ENCODE measurements at places on chromosomes 16 and 17.
A peak's percentile ranks its signal among the peaks of the same experiment; 100 is the strongest.

- DNase-seq: no peak
Measured at GRCh38 chr17:19249681-19250080, 12.5 kb downstream of the EPN2 start.

- DNase-seq: no peak
Measured at GRCh38 chr16:47777220-47777619, 316.1 kb downstream of the PHKB start.

GRCh38 chr16:11360641-11361373 is 15.5 kb downstream of the RMI2 start:
- DNase-seq: no peak

GRCh38 chr17:70327279-70327678 is 157.9 kb downstream of the KCNJ2 start:
- no peak for DNase-seq

DNA sequence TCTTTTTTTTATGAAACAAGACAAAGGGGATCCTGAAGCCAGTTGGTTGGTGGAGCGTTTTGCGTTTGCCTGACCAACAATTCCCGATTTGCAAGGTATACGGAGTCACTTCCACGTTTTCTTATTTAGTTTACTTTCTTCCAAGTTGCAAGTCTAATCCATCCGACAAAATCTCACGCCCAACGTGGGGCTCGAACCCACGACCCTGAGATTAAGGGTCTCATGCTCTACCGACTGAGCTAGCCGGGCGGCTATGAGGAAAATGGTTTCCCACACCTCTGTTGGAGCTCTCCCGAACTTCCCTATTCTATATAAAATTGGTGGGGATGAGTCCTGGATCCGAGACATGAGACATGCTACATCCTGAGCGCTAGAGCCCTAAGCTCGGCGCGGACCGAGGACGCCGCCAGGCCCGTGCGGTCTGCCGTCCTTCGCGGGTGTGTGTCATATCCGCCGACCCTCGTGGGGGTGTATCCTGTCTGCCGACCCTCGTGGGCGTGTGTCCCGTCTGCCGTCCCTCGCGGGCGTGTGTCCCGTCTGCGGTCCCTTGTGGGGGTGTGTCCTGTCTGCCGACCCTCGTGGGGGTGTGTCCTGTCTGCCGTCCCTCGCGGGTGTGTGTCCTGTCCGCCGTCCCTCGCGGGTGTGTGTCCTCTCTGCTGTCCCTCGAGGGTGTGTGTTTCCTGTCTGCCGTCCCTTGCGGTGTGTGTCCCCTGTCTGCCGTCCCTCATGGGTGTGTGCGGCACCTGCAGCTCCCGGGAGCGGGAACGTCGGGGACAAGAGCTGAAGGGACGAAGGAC is 22.6 kb downstream of the ZNF213 start:
- peak; percentile 30 for DNase-seq

GRCh38 chr17:39899215-39899614 is 19.2 kb downstream of the GSDMB start:
- DNase-seq: no peak

GRCh38 chr16:10558305-10558704 is 22.1 kb downstream of the EMP2 start:
- no peak for DNase-seq

DNA sequence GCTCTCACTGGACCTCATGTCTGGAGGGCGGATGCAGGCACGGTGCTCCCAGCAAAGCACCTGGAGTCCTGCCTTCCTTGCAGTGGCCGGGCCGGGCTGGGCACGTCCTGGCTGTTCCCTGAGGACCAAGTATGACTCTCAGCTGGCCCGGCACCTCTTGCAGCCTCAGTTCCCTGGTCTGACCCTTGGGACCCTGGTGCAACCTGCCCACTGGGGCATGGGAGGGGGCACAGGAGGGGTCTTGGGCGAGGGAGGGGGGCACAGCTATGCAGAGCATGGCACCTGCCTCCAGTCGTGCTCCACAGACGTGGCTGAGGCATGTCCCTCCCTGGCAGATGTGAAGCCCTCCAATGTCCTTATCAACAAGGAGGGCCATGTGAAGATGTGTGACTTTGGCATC is 19.6 kb downstream of the MAP2K3 start:
- no peak for DNase-seq

DNA sequence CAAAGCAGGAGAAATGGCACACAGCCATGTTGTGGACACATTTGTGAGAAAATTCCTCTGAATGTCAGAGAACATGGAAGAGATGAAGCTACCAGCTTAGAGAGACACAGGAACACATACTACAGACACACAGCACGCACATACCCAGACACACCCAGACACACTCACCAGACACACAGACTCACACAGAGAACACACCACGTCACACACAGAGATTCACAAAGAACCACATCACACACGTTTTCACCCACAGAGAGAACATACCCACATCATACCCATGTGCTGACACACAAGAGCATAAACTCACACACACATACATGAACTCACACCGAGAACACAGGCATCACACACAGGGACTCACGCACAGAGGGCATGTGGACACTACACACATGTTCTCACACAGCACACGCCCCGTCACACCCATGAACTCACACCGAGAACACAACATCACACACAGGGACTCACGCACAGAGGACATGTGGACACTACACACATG is 124.9 kb downstream of the METRNL start:
- DNase-seq: no peak

GRCh38 chr17:66720027-66720426 is 114.9 kb upstream of the CACNG5 start:
- DNase-seq: no peak

DNA sequence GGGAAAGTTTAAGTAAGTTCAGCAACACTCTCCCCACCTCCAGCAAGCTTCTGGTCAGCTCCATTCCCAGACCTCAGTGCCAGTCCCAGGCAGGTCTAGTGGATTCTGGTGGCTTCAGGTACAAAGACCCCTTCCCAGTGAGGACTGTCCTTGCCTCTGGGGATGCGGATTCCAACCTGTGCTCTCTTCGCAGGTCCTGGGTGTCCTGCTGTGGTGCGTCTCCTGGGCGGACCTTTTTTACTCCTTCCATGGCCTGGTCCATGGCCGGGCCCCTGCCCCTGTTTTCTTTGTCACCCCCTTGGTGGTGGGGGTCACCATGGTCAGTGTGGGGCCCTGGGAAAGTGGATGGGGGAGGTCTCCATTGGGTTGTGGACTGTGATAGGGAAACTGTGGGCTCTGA is 21.8 kb downstream of the ABCC3 start:
- DNase-seq: no peak

DNA sequence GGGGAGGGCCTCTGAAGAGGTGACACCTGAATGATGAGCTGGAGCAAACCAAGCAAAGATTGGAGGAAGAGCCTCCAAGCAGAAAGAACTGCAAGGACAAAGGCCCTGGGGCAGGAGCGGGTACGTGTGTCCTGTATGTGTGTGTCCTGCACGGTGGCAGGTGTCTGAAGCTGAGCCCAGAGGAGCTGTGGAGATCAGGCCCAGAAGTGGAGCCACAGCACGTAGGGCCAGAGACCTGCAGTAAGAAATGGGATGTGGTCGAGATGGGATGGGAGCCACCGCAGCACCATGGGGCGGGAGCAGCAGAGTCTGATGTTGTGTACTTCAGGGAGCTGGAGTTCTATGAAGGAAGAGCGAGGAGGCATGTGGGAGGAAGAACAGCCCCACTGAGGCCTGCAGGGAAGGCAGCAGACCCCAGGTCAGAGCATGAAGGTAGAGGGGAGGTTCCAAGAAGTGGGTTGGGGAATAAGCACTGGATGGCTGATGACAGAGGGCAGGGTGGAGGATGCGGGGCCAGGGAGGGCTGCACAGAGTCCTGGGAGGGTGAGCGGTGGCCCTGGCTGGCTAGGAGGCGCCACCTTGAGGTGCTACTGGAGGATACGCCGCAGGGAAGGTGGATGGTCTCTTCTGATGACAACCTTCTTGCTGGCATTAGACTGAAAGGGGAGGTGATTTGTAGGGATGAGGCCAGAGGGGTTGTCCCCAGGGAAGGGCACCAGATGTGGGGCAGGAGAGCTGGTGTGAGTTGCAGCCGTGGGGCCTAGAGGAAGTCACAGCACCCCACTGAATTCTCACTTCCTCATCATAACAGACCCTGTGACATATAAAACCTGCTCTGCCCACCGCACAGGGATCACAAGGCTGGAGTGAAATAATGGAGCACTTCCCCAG is 10.6 kb upstream of the CETP start:
- peak; percentile 27 for DNase-seq

- no peak for DNase-seq
Measured at GRCh38 chr16:81937305-81938038, 73.8 kb downstream of the SDR42E1 start.

DNA sequence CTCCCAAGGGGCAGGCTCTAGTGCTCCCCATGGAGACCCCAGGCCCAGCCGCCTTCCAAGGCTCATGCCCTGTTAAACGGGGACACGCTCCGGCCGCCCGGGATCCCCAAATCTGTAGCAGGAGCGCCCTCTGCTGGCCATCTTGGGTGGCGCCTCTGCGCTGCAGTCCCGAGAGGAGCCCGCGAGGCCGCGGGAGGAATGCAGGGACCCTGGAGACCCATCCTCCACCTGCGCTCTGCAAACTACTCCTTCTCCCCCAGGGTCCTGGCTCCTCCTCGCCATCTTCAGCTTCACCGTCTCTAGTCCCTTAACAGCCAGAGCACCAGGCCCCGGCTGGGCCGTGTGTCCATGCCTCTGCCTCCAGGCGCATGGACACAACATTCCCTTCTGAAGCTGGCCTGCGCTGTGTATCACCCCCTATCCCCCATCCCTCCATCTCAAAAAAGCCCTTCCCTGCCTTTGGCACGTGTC is 23.6 kb upstream of the KRT17 start:
- DNase-seq: peak; percentile 80

DNA sequence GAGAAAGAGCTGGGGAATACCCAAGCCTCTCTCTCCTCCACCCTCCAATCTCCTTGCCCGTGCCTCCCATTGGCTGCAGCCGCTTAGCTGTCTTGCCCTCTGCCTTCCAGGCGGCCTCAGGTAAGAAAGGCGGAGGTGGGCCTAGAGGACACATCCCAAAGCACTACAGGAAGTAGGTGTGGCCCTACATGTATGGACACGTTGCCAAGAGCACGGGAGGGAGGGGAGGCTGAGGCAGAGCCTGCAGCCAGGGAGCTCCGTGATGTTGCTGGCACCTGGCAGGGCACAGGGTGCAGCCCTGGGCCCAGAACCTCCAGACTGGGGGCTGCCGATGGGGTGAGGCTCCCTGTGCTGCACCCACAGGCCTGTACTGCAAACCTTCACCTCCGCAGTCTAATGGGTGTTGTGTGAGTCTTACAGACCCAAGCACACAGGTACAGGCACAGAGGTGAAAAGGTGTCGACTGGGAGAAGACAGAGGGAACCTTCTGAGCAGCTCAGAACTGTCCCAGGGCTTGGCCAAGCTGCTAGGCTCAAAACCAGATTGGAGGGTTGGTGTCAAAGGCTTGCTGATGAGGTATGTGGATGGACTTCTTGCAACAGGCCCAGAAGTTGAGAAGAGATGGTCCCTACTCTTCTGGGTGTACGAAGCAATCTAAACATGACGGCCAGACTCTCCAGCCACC is 23.5 kb upstream of the FOXK2 start:
- DNase-seq: no peak

GRCh38 chr16:84449156-84450140 is 55.0 kb downstream of the MEAK7 start:
- no peak for DNase-seq

- no peak for DNase-seq
Measured at GRCh38 chr16:81560979-81561657, 116.5 kb downstream of the CMIP start.

- no peak for DNase-seq
Measured at GRCh38 chr17:76995387-76996105, 127.3 kb downstream of the MGAT5B start.

DNA sequence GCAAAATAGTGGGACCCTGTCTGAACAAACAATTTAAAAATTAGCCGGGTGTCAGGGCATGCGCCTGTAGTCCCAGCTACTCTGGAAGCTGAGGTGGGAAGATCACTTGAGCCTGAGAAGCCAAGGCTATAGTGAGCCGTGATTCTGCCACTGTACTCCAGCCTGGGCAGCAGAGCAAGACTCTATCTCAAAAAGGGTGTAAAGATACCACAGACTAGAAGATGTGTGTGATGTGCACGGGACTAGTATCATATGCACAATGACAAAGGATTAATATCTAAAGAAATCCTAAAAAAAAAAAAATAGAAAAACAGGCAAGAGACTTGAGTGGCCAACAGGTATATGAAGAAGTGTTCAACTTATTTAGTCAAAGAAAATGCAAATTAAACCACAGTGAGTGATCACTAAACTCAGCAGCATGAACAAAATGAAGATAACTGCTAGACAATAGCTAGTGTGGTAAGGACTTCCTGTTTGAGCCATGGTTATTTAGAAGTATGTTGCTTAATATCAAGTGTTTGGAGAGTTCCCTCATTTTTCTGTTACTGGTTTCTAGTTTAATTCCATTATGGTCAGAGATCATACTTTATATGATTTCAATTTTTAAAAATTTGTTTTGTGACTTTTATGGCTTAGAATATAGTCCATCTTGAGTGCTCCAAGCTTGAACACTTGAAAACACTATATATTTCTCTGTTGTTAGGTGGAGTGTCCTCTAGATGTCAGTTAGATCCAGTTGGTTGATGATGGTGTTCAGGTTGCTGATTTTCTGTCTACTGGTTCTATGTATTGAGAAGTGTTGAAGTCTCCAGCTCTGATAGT is 14.7 kb upstream of the SLX4 start:
- no peak for DNase-seq

DNA sequence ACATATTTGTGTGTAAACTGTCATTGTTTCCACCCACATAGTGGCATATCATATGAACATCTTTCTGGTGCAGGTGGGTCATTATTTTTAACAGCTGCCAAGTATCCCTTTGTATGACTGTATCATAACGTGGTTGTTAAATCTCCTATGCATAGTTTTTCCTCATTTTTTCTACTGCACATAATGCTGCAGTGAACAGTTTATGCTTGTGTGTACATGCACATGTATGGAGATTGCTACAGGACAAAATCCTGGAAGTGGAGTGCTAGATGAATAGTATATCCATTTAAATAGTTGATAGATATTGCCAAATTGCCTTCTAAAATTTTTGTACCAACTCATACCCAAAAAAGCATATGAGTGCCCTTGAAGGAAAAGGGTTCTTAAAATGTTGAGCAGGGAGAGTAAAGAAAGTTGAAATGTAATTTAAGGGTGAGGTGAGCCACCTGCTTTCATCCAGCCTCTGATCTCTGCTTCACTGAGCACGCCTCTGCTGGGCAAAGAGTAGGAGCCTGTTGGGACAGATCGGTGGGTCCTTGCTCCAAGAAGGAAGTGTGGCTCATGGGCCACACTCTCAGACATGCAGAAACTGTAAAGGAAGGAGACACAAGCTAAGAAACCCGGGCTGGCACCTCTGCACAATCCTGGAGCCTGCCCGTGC is 55.3 kb downstream of the HLF start:
- no peak for DNase-seq

- no peak for DNase-seq
Measured at GRCh38 chr16:27706156-27706865, 156.4 kb downstream of the KATNIP start.

- DNase-seq: no peak
Measured at GRCh38 chr17:35695613-35696012, 35.8 kb upstream of the RASL10B start.

- DNase-seq: no peak
Measured at GRCh38 chr17:68491381-68492231, 20.6 kb upstream of the PRKAR1A start.
